Thymus (tissue), 14 donors: ENCODE measurements at places on chromosomes 4 and X.
A peak's percentile ranks its signal among the peaks of the same experiment; 100 is the strongest.

GRCh38 chr4:11866391-11866790, 437.7 kb upstream of the HS3ST1 start:
- no peak for DNase-seq

DNA sequence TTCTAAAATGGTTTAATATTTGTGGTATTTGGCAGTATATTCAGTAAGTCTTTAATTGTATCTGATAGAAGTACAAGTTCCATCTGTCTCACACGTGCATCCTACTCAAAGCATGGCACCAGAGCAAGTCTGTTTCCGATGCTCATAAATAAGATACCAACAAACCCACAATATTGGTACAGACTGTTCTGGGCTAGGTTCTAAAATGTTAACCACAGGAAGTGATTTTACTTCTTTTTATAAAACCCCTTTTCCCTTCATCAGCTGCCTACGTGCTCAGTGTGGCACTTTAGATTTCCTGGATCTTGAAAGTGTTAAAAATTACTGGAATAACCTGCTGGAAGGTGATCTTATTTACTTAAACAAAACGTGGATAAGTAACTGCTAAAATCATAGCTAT, 165.1 kb downstream of the CFAP299 start:
- no peak for DNase-seq

GRCh38 chr4:102564399-102565059, 63.4 kb downstream of the NFKB1 start:
- DNase-seq: no peak

GRCh38 chrX:106725931-106726330, 570 bp upstream of the RNF128 start:
- no peak for DNase-seq

DNA sequence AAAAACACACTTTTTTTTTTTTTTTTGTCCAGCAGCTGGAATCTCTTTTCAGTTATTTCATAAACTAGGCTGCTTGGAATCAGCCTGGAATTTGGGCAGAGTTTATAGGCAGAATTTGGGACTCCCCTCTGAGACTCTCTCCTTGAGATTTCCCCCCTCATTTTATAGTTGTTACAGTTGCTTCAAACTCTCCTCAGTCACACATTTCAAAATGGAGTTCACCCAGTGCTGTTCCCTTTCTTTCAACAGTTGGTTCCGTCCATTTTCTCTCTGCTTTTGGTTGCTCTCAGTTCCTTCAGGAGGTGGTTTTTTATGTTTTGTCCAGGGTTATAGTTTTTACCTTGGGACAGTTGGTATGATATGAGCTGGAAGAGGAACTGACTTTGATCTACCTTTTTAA, 27.5 kb downstream of the NSD2 start:
- DNase-seq: no peak

DNA sequence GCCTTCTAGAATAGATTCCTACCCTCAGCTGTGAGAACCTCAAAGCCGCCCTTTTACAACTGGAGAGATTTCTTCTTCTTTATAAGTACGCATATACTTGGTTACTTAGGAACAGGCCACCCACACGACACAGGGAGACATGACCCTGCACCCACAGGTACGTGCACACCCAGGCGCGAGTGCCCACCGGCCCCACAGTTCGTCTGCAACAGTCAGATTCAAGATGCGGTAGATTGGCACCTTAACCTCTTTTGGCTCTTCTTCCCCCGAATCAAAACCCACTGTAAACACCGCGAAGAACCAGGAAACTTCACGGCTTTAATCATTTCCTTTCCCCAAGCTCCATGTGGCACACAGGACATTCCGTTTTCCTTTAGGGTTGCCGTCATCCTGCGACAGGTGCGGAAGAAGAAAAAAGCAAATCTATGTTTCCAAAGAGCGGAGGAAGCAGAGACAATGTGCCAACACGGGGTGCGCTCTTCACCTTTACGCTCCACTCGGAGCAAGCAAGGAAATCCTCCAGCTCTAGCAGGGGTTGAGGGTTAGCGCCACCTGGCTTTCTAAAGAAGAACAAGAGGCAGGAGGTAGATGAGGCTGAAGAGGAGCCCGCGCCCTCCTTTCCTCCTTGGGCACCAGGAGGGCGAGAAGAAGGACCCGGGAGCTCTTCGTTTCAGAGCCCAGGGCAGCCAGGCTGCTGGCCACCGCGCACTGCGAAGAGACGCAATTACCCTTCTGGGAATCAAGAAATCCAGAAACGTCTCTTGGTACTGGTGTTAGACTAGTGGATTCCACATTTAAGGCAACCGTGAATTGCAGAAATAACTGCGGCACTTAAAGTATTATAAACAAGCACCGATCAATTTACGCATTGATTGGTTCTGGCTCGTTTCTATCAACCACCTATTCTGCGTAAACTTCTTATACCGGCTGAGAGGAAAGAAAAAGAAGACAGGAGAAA, 35.7 kb downstream of the HAND2 start:
- peak; percentile 55 for DNase-seq

- DNase-seq: no peak
Measured at GRCh38 chrX:68708503-68709290, 61.2 kb downstream of the STARD8 start.

DNA sequence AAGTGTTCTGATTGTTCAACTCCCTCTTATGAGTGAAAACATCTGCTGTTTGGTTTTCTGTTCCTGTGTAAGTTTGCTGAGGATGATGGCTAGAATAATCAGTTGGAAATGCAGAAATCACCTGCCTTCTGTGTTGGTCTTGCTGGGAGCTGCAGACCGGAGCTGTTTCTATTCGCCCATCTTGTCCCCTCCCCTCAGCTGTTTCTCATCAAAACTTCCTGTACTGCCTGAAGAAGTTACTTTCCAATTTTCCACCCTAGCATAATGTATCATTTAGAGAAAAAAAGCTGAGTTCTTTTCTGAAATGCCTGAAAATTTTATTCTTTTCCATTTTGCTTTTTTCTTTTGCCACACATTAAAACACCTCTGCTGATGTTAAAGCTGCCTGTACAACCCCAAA, 167.6 kb downstream of the TEX13A start:
- DNase-seq: no peak

DNA sequence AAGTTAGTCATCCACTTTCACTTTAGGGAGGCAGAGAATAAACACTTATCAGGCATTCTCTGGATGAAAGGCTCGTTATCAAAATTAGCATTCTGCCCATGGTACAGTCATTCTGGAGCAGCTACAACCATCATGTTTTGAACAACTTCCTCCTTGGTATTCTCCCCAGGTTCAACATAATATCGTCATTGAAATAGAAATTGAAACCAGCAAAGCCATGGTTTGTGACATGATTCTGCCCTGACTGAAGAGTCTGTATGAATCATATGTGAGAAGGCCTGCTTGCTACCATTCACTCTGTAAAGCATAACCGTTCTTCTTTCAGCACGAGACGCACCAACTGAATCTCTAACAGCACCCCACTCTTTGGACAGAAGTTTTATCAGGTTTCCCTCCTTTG, 127.5 kb upstream of the RADX start:
- no peak for DNase-seq

DNA sequence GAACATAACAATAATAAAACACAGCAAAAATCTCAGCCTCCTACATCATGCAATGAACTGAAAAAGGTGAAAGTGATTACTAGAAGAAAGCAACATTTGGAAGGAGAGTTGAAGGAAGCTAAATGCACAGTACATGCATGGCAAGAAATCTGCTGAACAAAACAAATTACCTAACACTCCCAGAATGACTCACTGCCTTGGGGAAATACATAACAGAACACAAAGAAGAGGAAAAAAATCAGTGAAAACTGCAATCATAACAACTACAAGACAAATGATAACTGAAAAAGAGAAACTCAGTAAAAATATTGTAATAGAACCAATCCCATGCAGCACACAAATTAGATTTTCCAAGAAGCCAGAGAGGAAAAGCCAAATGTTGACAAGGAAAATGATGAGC, 1513.2 kb downstream of the ARAP2 start:
- no peak for DNase-seq

- no peak for DNase-seq
Measured at GRCh38 chr4:15078682-15079642, 76.7 kb downstream of the CPEB2 start.

DNA sequence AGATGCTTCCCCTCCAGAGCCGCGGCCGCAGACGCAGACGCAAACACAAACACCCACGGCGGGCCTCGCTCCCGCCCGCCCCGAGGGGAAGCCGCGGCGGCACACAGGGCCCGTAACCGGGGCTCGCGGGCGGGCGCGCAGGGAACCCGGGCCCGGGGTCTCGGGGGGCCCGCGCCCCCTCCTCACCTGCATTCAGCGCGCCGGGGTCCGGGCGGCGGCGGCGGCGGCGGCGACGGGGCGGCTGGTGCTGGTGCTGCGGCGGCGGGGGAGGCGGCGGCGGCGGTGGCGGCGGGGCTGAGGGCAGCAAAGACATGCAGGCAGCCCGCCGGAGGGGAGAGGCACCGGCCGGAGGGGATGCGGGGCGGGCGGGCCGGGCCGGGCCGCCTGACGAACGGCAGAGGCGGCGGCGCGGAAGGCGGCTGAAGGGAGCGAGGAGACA, 255 bp upstream of the CNOT6L start:
- no peak for DNase-seq

- DNase-seq: no peak
Measured at GRCh38 chr4:54192811-54193210, 36.3 kb upstream of the PDGFRA start.

DNA sequence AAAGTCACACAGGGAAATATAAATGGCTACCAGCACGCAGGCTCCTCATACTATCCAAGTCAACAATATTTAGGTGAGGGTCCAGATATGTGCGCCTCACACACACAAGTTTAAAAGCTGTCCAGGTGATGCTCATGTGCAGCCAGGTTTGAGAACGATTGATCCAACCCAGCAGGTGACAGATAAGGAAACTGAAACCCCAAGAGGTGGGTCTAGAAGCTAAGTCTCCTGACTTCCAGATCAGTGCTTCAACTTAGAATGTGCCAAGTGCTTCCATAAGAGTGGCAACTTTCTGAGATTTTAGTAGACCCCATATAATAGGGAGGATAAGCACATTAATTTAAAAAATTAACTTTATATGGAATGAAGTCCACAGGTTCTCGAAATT, 54.4 kb upstream of the NAP1L5 start:
- DNase-seq: no peak

GRCh38 chrX:119459181-119459580, 9.1 kb upstream of the SLC25A5 start:
- DNase-seq: no peak

GRCh38 chrX:40055495-40055894, 42.3 kb downstream of the BCOR start:
- DNase-seq: no peak

GRCh38 chrX:67749536-67749935, 205.7 kb downstream of the AR start:
- no peak for DNase-seq

DNA sequence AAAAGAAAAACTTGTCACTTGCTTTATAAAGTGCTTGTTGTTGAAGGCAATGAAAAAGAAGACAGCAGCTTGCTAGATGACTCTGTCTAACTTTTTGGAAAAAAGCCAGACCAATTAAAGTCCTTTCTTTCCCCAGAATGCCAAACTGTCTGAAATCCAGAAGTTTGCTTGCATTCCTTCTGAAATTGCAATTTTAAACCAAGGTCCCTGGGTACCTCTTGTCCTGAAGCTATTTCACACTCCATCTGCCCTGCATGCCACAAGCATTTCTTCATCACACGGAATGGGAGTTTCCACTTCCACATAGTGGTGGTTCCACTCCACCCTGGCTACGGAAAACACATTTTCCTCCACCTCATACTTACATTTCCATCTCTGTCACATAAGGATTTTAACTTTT, 101.0 kb downstream of the PAPSS1 start:
- no peak for DNase-seq

- DNase-seq: no peak
Measured at GRCh38 chr4:140004922-140005627, 148.9 kb downstream of the MAML3 start.

- DNase-seq: no peak
Measured at GRCh38 chr4:163485589-163485988, 8.9 kb upstream of the TMA16 start.

DNA sequence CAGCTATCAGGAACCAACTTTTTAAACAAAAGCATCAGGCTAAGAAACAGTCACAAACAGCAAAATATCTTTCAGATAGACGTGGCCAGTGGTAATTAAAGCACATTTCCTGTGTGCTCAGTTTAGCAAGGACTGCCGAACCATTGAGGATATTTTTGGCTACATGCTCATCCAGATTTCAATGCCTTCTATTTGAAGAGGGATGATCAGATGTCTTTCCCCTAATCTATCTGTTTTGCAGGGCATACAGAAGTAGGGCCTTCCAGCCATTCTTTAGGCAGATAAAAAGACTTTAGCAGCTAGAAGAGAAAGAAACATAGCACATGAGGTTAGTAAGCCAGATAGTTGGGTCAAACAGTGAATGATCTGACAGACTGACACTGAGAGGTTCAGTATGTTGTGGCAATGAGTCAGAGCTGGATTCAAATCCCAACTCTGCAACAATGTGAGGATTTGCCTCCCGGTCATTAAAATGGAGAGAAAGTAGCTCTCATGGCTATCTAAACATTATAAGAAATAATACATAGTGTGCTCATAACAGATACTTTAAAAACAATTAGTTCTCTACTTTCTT, 100.0 kb upstream of the PRKG2 start:
- no peak for DNase-seq

- no peak for DNase-seq
Measured at GRCh38 chr4:5979981-5980380, 38.2 kb downstream of the C4orf50 start.

GRCh38 chrX:39616731-39617130, 481.0 kb downstream of the BCOR start:
- DNase-seq: no peak

DNA sequence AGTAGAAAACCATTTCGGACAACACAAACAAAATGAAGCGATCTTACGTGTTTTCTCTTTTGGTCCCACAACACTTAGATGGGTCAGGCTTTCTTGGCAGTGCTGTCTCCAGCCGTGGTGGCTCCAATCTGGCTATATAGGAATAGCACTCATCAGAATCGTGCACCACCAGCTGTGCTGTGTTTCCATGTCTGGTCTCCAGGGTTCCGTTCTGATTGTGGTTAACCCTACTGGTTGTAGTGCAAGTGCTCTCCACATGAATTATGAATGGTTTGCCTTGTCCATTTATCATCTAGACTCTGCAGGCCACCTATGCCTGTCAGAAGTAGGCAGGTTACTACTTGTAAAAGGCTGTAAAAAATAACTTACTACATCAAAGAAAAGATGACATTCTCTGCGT, 536.3 kb downstream of the IQCM start:
- no peak for DNase-seq

DNA sequence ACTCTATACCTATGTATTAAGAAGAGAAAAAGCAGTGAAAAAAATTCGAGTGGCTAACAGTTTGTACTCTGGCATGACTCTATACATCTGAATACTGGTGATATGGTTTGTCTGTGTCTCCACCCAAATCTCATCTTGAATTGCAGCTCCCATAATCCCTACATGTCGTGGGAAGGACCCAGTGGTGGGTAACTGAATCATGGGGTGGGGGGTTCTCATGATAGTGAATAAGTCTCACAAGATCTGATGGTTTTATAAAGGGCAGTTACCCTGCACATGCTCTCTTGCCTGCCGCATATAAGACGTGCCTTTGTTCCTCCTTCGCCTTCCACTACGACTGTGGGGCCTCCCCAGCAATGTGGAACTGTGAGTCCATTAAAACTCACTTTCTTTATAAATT, 70.4 kb downstream of the LRBA start:
- no peak for DNase-seq
